ENCODE measurements at places on chromosomes 16 and 17.
A peak's percentile ranks its signal among the peaks of the same experiment; 100 is the strongest.

DNA sequence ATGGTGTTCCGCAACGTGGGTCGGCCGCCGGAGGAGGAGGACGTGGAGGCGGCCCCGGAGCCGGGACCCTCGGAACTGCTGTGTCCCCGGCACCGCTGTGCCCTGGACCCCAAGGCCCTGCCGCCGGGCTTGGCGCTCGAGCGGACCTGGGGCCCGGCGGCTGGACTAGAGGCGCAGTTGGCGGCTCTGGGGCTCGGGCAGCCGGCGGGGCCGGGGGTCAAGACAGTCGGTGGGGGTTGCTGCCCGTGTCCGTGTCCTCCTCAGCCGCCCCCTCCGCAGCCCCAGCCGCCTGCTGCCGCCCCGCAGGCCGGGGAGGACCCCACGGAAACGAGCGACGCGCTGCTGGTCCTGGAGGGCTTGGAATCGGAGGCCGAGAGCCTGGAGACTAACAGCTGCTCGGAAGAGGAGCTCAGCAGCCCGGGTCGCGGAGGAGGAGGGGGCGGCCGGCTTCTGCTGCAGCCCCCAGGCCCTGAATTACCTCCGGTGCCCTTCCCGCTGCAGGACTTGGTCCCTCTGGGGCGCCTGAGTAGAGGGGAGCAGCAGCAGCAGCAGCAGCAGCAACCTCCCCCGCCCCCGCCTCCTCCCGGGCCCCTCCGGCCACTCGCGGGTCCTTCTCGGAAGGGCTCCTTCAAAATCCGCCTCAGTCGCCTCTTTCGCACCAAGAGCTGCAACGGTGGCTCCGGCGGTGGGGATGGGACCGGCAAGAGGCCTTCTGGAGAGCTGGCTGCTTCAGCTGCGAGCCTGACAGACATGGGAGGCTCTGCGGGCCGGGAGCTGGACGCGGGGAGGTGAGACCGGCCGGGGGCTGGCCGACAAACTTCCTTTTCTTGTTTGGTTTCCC is 821 bp downstream of the SOCS7 start:
- DNase-seq, result peak; percentile 28

- DNase-seq, result no peak
These were observed 35.4 kb upstream of the PABPN1L start for GRCh38 chr16:88901718-88902337.

DNA sequence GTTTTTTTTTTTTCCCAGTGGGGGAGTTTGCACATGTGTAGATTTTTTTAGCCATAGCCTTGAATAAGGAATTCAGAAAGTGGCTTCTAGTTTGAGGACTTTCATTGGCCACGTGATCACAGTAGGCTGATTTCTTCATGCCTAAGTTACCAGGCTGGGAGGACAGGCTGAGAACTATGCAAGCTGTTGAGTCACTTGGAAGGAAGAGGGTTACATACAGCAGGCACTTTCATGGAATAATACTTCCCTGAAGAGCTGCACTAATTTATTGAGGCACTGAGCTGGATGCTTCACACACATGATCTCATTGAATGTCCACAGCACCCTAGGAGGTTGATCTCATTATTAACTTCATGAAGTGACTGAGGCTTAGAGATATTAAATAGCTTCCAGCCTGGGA is 22.8 kb downstream of the PRKCB start:
- DNase-seq, result peak; percentile 84

DNA sequence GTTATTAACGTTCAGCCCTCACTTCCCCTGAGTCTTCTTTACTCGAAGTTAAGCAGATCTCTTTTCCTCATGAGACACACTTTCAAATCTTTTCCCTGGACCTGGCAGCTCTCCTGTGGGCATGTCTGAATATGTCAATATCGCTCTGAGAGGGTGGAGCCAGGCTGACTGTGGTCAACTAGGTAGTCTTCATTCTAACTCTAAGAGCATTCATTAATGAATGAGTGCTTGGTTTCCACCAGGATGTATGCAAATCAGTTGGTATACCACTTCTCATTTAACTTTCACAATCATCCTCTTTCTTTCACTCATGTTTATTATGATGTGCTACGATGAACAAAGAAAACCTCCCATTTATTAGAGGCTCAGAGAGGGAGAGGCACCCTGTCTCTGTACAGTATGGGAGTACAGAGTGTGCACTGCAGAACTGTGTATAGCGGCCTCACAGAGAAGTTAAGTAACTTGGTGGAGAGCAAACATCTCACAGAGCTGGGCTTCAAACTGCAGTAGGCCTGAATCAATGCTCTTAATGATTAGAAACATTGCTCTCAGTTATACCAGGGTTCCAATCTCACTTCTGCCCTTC is 39.9 kb downstream of the OTOA start:
- no peak for DNase-seq

DNA sequence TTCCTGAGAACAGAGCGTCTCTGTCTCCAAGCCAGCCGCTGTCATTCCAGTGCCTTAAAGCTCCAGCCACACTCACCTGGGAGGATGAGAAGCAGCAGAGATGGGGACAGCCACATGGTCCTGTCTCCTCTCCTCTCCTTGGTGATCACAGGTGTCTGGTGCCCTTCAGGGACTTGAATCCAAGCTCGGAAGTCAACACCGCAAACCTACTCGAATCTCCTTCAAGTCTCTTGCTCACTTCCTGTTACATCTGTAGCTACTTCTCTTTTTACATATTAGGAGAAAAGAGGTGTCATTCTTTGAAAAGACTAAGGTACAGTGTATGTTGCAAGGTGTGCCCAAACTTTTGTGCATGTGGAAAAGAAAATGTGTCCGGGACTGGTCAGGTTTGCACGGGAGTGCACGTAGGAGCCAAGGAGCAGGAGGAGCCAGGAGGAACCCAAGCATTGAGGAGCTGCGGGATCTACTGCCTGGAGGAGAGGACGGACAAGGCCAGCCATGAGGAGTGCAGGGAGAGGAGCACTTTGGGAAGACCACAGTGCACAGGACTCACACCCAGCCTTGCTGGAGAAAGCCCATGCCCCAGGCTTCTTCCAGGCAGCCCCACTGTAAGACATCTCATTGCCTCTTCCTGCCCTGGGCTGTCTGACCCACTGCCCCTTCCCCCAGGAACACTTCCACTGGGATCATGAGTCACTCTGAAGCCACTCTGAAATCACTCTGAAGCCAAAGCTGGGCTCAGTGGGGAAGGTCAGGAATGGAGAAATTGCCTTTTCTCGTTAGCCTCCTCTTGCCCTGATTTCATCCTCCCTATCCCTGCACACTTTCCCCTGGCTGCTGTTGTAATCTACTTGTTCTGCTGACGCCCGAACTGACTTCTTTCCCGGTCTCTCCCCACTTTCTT is at the start of gene CD300LD:
Gene CD300LD (minus strand): TSS at position 197 of the 904 bp plus-strand sequence. CDS start 81 bp downstream, at position 116.
- peak; percentile 43 for DNase-seq

GRCh38 chr16:67719778-67720144 is 645 bp upstream of the GFOD2 start:
- peak; percentile 58 for DNase-seq

GRCh38 chr17:82083533-82084359 is 14.3 kb downstream of the FASN start:
- no peak for DNase-seq

- peak; percentile 10 for DNase-seq
These were observed 2.3 kb upstream of the SOX9 start for GRCh38 chr17:72118335-72119076.

GRCh38 chr16:27193300-27193990 is 9.9 kb upstream of the KDM8 start:
- DNase-seq, result no peak

DNA sequence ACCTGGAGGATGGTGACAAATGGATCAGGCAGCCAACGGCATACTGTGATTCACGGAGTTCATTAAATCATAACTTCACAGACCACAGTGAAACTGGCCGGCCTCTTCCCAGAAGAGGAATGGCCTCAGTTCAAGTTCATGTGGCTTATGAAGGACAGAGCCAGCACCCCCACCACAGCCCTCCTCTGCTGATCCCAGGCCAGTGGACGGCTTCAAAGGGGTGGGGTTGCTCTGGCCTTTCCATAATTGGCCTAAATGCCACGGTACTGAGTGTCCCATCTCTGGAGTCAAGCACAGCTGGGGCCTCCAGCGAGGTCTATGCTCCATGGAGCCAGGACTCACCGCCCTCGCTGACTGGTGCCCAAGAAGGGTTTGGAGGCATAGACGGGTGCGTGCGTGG is 21.4 kb downstream of the GALNS start:
- no peak for DNase-seq

DNA sequence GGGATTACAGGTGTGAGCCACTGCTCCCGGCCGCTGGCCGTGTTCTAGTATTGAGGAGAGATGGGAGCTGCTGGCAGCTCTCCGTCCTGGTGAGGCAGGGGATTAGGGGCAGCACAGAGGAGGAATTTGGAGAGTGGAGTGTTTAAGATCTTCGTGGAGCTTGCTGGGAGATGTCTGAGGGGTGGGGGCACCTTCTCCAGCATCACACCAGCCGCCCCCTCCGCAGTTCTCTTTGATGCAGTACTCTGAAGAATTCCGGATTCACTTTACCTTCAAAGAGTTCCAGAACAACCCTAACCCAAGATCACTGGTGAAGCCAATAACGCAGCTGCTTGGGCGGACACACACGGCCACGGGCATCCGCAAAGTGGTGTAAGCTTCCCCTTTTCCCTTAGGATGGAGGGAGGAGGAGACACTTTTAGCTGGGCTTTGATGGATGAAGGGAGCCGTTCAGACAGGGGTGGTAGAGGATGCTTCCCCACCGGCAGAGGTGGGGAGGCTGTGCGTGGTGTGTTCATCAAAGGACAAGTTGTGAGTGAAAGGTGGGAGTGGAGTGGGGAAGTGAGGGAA is 11.9 kb downstream of the ITGAM start:
- no peak for DNase-seq

- DNase-seq, result no peak
These were observed 58.8 kb upstream of the MSI2 start for GRCh38 chr17:57197466-57198071.

- DNase-seq, result no peak
These were observed 73.5 kb downstream of the ZNF423 start for GRCh38 chr16:49782405-49782804.

GRCh38 chr17:75885431-75885830 is 7.0 kb upstream of the TRIM47 start:
- peak; percentile 45 for DNase-seq

DNA sequence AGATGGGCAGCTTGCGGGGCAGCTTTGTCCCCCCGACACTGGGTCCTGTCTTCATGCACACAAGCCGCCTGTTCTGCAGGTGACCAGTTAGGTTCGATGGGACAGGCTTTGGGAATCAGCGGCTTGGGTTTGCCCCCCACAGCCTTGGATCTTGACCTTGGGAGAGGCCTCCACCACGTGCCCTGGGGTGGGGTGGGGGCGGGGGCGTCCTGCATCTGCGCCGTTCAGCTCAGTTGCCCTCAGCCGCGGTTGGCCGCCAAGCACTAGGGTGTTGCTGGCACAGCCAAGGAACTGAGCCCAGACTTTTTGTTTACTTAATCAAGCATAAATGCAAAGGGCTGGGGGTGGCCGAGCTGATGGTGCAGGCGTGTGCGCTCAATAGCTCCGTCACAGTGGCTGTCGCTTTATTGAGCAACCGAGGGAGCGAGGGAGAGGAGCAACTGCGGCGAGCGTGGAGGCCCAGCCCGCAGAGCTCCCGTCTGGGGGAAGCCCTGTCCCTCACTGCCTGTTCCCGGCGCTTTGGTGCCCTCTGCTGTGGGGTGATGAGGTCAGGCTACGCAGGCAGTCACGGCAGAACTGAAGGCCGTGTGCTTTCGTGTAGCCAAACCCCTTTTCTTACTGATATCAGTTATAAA is 33.9 kb downstream of the JPH3 start:
- DNase-seq, result peak; percentile 80

DNA sequence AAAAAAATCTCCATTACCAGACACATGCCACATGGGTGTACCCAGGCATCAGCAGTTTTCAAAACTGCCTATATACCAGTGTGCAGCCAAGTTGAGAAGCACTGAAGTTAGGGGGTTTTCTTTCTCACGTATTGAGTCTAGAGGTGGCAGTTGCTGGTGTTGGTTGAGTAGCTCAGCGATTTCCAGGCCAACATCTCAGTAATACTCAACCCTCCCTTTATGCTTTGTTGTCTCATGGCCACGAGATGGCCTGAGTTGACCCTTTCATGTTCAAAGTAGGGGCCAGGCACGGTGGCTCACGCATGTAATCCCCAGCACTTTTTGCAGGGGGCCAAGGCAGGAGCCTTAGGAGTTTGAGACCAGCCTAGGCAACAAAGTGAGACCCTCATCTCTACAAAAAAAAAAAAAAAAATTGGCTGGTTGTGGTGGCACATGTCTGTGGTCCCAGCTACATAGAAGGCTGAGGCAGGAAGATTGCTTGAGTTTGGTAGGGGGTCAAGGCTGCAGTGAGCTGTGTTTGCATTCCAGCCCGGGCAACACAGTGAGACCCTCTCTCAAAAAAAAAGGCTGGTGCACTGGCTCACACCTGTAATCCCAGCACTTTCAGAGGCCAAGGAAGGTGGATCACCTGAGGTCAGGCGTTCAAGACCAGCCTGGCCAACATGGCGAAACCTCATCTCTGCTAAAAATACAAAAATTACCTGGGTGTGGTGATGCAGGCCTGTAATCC is 10.8 kb downstream of the LRRC3C start:
- DNase-seq, result no peak

DNA sequence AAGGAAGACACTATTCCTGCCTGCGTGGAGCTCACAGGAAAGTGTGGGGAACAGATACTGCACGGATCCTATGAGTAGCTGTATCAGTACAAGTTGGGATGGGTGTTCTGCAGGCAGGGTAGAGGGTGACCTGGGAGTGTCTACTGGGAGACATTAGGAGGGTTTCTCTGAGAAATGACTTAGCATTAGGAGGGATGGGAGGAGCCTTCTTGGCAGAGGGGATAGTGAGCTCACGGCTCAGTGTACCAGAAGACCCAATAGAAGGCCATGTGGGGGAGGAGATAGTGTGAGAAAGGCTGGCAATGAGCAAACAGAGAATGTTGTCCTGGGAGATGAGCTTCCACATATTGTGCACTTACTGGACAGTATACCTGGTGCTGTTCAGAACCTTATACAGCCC is 109.1 kb downstream of the MSI2 start:
- no peak for DNase-seq

DNA sequence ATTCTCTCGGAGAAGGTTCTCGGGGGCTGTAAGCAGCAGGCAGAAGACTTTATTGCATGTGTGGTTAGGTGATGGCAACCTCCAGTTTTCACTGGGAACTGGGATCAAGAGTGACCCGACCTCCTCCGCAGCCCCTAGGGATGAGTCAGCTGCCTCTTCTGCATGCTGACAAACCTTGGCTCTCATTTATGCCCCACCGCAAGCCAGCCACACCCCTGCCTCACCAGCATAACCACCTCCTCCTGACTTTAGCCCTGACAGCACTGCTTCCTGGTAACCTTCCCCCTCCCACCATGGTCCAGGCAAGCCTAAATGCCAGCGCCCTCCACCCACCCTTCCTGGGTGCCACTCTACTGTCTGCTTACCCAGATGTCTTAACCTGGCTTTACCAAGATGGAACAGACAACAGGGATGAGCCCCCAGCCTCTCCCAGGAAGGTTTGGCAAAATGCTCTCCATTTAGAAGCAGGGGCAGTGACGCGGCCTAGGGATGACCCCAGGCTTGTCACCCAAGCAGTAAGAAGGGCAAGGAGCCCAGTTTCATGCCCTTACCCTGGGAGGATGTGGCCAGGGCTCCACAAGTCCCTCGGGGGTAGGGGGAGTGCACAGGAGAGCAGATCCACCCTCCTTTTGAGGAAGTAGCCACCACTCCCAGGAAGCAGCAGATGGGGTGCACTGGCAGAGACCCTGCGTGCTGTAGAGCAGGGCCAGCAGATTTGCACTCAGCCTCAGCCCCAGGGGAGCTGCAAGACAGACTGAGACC is 73.5 kb downstream of the GOSR1 start:
- peak; percentile 28 for DNase-seq

- DNase-seq, result no peak
These were observed 2.5 kb downstream of the ADPRM start for GRCh38 chr17:10699856-10700255.

Measured in CD14-positive monocyte (primary cell).